Right renal pelvis (tissue), 4 donors: ENCODE measurements at places on chromosomes 3 and 15. TPM values are rescaled to one million over a fixed set of nuclear protein-coding genes. Genes with fewer than 3 reads are reported as not detected.

MUC13 gene
- 0.03 TPM for polyA plus RNA-seq

MYL3 gene
- polyA plus RNA-seq, result 25.0 TPM

PLAAT1 gene
- 3.4 TPM for polyA plus RNA-seq

- DNase-seq, result no peak
Observed at GRCh38 chr15:40444736-40445135, 4.0 kb downstream of the BAHD1 start.

DNA sequence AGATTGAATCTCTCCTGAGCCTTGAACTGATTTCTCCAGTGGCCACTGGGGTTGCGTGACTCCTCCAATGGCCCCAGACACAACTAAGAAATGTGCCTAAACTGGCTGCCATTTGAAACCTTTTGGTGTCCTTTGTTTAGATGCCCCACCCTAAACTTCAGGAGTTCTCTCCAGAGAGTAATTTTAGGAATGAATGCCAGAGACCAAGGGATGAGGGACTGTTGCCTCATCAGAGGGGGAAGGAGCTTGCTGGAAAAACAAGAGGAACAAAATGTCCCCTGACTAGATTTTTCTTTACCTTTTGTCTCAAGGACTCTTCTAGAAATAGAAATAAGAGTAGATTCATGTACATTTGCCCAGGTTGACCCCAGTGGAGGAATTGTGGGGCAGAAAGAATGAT, 8.1 kb upstream of the ADPRH start:
- DNase-seq, result no peak

DNA sequence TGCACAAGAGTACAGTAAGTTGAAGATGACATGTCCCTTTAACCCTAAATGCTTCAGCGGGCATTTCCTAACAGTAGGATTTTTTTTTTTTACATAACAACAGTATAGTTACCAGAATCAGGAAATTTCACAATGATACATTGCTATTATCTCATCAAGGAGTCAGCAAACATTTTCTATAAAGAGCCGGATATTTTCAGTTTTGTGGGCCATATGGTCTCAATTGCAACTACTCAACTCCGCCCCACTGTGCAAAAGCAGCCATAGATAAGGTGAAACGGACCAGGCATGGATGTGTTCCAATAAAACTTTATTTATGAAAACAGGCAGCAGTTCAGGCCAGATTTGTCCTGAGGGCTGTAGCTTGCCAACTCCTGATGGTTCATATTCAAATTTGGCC, 130.6 kb downstream of the SMAD6 start:
- DNase-seq, result no peak

DNA sequence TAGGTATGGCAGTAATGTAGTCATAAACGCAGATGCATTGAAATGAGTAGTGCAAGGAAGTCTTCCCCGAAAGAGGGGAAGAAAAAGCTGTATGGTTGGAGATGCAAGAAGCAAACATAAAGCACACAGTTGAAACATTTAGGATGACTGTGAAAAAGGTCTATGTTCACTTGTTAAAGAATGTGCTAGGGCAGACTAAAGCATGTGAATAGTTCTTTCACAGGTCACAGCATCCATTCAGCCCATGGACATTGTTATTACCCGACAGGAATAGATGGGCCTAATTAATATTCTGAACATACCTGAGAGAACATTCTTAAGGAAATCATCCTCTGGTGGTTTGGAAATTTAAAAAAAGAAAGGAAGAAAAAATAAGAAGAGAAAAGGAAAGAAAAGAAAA, 595.2 kb downstream of the ZIC1 start:
- no peak for DNase-seq

GRCh38 chr3:180082699-180083098, 46.0 kb upstream of the PEX5L start:
- DNase-seq, result no peak

- no peak for DNase-seq
Observed at GRCh38 chr3:55405436-55405835, 81.7 kb downstream of the WNT5A start.

- peak; percentile 44 for DNase-seq
Observed at GRCh38 chr15:82530606-82531379, 9.5 kb downstream of the RPS17 start.
